Stimulated activated CD8-positive, alpha-beta memory T cell treated with anti-CD3 and anti-CD28 coated beads, Interleukin-15, amount 100 ng/mL, for 1 hour (primary cell): ENCODE measurements at places on chromosomes 3 and 15.

DNA sequence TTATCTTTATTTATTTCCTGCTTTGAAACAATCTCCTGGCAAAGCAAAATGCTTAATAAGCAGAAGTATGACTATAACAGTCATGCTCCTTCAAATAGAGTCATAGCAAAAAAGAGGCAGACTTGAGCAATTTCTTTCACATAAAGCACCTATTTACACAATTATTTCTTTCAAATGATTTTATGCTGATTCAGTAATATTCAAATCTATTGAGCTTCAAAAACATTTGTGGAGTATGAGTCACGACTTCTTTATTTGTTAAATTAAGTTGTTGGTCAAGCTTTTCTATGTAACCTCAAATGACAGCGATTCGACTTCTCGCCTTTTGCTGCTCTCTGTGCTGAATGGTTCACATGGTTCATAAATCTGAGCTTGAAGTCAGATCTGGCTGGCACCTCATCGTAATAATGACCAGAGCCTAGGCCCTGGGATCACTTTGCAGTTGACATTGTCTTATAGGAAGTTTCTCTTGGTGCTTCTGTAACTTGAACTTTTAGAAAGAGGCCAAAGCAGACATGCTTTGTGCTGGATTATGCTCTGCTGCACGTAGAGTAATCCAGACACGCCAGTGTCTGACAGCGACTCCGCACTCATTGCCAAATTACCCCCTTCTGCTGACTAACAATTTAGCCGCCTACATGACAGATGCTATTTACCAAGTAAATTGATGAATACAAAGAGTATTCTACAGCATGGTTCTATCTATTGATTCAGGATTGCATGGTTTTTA lies 139.0 kb downstream of the MCTP2 start:
- DNase-seq: no peak

GRCh38 chr15:79265167-79265566 lies 17.4 kb upstream of the ANKRD34C start:
- no peak for DNase-seq

GRCh38 chr3:47405820-47406761 lies 25.3 kb downstream of the PTPN23 start:
- no peak for DNase-seq

- DNase-seq: peak; percentile 77
Observed at GRCh38 chr15:78618490-78618934, 2.3 kb downstream of the CHRNA3 start.

DNA sequence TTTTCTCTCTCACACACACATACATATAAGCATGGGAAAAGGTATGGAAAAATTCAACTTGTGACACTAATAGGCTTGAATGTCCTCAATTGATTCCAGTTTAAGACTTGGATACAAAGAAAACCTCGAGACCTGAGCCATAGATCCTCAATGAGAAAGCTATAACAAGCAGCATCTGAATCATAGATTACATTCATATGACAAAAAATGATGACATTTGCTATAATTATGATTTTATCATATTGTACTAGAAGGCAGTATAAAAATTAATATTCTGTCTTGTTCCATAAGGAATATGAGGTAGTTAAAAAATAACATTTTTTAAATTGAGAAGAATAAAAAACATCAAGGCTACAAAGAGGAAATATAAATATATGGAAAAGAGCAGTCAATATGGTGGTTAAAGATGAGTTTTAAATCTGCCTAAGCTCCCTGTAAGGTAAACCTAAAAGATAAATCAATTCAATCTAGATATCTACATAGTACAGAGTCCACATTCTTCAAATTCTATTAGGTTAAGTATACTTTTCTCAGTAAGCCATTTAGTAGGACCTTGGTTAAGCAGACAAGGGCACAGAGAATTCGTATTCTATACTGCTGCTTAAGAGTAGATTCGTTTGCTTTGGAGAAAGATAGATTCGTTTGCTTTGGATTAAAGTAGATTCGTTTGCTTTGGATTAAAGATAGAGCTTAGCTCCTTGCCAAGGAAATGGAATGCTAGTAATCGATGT lies 175.7 kb downstream of the STAG1 start:
- DNase-seq: no peak

GRCh38 chr3:23492057-23492456 lies 288.9 kb downstream of the UBE2E2 start:
- DNase-seq: no peak

DNA sequence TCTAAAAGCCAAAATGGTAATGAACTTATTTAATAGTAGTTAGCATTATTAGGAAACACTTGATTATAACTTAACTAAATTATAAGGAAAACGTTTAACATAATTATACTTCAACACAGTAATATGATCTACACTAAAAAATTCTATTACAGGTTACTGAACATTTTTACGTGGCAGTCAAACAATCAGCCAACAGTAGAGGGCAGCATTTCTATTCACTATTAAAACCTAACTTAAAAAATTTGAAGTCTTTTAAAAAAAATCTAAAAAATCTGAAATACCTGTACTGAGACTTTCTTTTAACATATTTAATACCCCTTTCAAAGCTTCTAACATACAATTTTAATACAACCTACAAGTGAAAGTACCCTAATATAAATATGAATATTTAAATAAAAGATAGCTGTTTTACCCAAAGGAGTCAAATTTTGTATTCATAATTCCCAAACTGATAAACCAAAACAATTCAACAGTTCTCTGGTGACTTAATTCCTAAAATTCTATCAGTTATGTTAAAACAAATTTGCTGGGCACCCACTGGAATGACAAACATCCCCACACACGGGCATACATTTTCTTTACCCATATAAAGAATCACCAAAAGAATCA lies 41.5 kb downstream of the DLG1 start:
- peak; percentile 14 for DNase-seq

DNA sequence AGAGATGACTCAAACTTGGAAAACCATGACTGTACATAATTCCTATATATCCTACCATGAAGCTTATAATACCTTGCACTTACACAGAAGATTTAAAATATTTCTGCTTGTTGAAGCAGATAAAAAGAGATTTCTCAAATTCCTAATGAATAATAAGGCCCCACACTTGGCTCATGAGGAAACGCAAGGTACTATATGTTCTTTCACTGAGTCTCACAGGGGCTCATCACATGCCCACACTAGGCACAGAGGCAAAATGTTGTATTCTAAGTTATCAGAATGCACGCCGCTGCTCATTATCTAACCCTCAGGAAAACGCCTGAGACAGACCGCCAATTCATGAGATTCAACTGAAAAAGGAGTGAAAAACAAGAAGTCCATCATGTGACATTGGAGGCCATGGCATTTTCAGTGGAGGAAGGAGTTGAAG lies 5.6 kb downstream of the MYO1E start:
- no peak for DNase-seq

DNA sequence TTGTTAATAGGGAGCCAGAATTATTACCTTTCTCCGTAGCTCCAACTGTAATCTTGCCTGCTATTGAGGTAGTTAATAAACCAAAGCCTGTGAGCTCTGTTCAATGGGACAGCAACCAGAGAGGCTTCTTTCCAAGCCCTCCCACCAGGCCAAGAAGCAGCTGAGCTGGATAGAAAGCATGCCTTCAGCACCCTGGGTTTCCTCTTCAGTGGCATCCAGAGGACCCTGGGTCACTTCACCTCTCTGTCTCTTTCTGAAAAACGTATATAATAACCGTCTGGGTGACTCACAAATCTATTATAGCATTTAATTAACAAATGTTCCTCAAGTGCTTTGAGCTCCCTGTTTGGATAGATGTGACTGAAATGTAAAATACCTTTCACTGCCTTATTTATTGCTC lies 420.0 kb downstream of the LPP start:
- DNase-seq: no peak

DNA sequence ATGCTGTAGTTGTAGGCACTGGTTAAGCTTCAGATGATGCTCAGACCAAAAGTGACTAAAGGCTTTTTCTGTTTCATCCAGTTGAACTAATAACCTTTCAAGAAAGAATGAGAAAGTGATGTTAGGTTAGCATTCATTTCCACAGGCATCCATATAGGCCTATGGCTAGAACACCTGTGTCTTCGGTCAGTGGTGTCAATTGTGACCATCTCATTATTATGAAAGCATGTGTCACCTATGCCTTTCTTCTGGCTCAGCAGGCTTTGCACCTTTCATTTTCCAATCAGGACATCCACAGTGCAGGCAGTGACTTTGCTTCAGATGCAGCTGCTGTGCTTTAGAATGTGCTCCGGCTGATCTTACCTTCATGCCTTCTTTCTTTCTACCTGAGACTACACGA lies 57.9 kb downstream of the B3GNT5 start:
- DNase-seq: no peak

DNA sequence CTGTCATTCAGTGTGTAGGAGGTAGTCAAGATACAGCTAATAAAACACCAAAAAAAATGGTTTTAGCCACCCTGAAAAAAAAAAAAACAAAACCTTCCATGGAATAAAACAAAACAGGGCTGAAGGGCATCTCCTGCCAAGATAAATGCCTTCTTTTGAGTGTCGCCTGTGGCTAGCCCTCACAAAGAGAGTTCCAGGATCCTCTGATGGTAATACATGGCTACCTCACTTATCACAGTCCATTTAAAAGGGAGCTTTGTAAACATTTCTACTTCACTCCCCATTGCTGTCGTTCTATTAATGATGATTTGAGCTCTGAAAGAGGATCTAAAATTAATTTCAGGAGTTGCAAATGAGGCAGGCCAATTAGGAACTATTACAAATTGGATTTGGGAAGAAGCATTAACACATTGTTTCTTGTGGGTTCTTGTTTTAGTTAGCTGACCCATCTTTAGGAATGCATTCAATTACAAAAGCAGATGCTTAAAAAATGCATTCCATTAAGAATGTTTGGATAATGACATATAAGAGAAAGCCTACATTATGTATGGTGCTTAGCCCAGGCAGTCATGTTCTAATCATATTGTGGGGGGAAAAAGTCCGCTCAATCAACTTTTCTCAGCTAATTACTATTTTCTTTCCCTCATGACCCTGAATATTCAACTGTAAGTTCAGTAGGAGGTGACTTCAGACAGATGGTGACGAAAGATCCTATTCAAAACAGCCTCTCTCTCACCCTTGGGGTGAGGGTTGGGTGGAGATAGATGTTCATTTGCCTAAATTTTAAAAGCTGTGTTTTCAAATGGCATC lies 255.1 kb upstream of the WNT5A start:
- no peak for DNase-seq

DNA sequence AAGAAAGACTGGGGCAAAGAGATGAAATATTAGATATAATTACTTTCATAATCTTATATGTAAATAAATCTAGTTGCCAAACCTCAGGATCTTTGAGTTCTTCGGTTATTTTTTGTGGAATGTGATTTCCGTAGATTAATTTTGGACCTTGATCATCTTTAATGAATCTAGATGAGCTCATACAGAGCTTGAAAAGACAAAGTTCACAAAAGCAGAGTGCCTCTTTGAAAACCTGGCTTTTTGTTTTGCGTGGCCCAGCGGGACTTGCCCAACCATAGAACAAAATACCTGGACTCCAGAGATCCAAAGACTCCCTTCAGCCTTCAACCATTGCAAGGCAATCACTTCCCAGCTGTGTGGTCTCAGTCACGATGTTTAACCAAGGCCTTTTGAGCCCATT lies 54.8 kb upstream of the CHST2 start:
- DNase-seq: no peak

DNA sequence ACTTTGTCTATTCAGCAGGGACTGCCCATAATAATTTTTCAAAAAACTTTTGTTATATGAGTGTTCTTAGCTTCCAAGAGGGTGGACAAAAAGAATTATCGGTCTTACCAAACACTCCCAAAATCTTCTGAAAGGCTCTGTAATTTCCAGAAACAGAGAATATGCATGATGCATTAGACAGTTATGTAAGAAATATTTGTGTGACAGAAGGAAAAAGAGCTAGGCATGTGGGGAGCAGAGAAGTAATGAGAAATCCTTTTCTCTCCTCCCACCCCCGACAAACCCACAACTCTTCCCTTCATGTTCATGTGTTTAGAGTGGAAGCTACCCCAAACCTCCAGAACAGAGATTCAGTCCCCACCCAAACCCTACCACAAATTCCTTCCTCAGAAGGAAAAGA lies 86.8 kb downstream of the MYO5A start:
- no peak for DNase-seq

DNA sequence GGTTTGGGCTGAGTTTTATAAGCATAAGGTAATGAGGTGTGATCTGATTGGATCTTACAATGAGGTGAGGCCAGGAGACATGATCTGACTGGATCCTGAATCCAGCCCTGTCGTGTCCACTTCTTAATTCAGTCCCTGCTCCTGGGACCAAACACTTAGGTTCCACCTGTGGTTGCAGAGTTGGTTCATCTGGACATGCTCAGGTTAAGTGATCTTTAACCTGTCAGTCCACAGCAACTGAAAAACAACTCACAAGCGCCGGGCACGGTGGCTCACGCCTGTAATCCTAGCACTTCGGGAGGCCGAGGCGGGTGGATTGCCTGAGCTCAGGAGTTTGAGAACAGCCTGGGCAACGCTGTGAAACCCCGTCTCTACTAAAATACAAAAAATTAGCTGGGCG lies 679.3 kb upstream of the ALCAM start:
- DNase-seq: no peak

DNA sequence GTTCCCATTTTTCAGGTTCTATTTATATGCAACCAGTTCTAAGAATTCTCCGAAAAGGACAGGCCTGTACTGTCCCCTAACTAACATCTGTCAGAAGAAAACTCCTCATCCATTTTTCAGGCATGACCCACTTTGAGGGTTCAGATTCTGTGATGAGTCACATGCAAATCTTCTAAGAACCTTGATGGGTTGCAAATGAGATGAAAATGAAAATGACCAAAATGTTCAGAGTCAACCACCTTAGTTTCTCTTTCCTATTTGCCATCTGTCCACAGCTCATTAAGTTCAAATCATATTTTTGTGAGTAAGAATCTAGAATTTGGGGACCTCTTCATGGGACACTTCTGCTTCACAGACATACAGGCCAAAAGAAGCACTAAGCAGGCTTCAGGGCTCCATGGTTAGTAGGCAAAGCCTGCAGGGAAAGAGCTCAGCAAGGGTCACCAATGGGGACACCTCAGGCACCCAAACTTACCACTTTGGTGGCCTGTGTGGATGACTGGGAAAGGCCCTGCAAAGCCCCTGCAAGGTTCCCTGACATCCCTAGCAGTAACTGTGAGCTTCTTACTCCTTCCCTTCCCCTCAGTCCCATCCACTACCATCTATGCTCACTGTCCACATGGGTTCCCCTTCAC lies 122.0 kb downstream of the WDR76 start:
- DNase-seq: no peak

DNA sequence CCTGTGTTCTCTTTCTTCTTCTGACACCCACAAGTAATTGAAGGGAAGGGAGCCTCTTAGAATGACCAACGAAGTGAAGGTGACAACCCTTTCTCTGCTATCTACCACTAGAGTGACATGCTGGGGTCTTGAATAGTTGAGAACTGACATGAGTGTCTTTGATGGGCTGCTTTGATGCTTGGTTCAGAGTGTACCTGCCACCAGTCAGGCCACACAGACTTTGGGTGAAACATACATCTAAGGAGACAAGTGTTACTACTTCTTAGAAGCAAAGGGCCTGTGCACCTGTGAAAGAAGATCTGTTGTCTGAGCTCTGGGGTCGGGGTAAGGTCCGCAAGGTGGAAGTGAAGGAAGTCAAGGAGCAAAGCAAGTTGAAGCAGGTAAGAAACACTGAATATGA lies 1040.7 kb upstream of the CFAP20DC start:
- DNase-seq: no peak

GRCh38 chr3:142287866-142288638 lies 62.7 kb upstream of the GK5 start:
- no peak for DNase-seq
